ENCODE measurements at places on chromosomes 3 and 15.

DNA sequence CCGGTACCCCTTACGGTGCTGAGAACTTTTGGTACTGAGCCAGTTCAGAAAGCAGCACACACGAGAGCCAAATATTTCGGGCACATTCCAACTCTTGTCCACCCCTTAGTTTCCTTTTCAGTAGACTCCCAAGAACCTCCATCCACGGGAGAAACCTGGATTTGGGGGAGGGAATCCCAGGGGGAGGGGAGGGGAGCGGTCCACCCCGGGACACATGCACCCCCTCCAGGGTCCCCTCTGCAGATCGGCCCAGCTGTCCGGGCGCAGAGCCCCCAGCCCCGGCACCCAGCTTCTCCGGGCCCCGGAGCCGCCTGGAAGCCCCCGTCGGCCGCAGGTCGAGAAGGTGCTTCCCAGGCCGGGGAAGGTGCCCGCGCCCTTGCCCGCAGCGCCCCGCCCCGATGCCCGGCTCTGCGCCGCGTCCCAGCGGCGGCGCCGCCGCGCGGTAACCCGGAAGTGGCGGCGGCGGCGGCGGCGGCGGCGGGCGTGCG is 455 bp upstream of the ABHD17C start:
- DNase-seq: no peak

GRCh38 chr3:175242243-175242642 is 383.1 kb downstream of the NAALADL2 start:
- no peak for DNase-seq

DNA sequence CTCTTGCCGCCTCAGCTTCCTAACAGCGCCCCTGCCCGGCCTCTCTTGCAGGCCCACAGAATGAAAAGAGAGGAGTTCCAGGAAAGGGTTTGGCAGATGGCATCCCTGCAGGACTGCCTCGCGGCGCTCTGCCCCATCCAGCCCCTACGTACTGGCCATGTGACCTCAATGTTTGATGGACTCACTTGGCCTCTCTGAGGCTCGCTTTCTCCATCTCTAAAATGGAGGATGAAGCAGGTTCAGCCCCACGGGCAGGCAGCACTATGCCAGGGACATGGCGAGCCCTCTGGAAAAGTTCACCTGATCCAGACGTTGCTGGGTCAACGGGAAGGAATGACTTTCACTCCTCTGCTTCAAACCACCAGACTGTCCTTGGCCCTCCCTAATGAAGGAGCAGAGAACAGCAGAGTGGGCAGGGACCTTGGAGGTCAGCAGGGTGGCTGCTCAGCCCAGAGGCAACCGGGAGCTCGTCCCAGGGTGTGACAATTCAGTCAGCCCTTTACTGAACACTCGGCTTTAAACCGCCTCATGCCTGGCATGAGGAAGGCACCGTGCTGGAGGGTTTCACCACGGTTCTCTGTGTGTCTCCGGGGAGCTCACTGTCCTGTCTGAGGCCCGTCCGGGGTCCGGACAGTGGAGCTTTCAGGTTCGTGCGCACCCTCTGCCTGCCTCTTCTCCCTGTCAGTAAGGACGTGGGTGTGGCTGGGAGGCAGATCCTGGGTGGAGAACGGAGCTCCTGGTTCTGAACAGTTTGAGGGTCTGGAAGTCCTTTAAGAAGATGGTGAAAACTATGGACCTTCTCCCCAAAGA is 101.3 kb downstream of the LINGO1 start:
- DNase-seq: no peak

DNA sequence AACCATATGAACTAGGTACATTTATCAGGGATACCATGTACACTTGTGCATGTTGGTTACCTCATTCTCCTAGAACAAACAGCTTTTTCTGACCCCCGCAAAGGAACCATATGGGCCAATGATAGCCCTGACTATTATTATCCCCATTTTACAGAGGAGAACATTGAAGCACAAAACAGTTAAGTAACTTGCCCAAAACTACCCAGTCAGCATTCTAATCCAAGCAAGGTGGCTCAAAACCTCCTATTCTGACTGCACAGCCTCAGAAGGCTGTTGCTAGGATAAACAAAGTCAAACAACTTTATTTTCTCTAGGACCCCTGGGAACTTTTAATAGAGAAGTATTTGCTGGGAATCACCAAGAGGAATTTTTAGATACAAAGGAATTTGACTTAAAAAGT is 36.7 kb downstream of the CFAP44 start:
- no peak for DNase-seq
